Uterus (tissue), 4 donors: ENCODE measurements at places on chromosomes 6 and 20. TPM values are rescaled to one million over a fixed set of nuclear protein-coding genes. Genes with fewer than 3 reads are reported as not detected.

- H3K4me3 ChIP-seq = no peak overlapping the region
- H3K36me3 ChIP-seq = no peaks in the 10 kb centered on the region
- H3K27me3 ChIP-seq = no peaks in the 10 kb centered on the region
- H3K27ac ChIP-seq = no peak overlapping the region
These were observed 79.2 kb upstream of the PHACTR2 start for GRCh38 chr6:143598466-143599080.

DNA sequence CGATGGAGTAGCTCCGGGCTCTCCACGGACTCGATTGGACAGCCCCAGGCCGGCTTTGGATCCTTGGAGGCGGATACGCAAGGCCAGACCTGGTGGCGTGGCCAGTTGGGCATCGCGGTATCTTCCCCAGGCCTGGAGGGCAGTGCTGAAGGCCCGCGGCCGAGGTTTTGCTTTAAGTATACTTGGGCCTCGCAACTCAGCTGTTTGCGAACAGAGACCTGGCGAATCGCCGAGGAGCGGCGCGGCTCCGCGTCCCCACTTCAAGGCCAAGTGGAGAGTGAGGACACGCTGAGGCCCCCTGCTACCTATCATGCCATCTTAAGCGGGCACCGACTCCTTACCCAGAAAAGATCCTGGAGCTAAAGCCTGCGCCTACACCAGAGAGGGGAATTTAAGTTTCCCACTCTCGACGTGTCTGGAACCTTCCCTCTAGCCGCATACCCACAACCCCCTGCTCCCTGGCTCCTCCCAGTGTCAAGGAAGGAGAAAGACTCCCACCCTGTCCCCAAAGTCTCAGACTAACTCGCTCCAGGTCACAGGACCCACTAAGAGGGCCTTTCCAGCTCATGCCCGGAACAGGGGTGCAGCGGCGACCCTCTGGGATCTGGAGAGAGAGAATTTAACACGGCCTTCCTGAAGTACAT, 4.1 kb downstream of the LINC00237 start:
- no peaks in the 10 kb centered on the region for H3K36me3 ChIP-seq
- H3K4me3 ChIP-seq = no peak overlapping the region
- no peak overlapping the region for H3K27ac ChIP-seq
- DNase-seq = no peak
- no peaks in the 10 kb centered on the region for H3K4me1 ChIP-seq

GRCh38 chr6:27816906-27817305, 95.3 kb downstream of the OR2B2 start:
- DNase-seq = no peak
- no peak overlapping the region for H3K4me3 ChIP-seq
- H3K36me3 ChIP-seq = no peaks in the 10 kb centered on the region

The CCDC170 gene
- total RNA-seq = 5.7 TPM

The QRSL1 gene
- total RNA-seq = 14.9 TPM
